ENCODE measurements at places on chromosomes 11 and 22.

- no peak for DNase-seq
Measured at GRCh38 chr11:12762696-12763324, 88.6 kb downstream of the TEAD1 start.

DNA sequence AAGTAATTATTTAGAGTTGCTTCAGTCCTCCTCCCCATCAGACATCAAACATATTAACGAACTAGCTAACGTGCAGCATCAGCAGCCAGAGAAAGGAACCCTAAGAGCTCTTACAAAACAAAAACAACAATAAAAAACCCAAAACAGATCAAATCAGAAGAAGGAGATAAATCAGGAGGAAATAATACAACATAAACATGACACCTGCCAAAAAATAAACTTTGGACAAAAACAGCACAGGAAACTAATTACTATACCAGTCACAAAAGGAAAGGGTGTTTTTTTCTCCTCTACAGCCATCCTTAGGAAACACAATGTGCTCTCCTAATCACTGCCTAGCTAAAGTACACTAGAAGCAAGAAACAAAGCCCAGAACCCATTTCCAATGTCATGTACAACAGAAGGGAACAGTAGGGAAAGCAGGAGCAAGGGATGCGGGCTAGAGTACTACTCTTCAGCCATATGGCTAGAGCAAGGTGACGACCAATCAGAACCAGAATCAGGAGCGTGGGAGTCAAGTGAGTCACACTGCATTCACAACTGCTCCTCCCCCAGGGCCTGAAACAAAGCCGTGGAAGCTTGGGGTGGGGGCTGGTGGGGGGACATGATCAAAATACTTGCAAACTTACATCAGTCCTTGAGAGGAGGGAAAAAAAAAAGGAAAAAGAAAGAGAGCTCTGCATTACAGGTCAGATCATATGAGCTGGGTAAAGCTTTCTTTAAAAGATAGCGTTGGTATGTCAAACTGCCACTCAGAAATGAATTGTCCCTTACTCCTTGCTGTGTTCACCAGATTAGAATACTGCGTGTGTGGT, 60.4 kb downstream of the LARGE2 start:
- DNase-seq, result peak; percentile 24

GRCh38 chr11:26649884-26650283, 72.0 kb downstream of the SLC5A12 start:
- no peak for DNase-seq

DNA sequence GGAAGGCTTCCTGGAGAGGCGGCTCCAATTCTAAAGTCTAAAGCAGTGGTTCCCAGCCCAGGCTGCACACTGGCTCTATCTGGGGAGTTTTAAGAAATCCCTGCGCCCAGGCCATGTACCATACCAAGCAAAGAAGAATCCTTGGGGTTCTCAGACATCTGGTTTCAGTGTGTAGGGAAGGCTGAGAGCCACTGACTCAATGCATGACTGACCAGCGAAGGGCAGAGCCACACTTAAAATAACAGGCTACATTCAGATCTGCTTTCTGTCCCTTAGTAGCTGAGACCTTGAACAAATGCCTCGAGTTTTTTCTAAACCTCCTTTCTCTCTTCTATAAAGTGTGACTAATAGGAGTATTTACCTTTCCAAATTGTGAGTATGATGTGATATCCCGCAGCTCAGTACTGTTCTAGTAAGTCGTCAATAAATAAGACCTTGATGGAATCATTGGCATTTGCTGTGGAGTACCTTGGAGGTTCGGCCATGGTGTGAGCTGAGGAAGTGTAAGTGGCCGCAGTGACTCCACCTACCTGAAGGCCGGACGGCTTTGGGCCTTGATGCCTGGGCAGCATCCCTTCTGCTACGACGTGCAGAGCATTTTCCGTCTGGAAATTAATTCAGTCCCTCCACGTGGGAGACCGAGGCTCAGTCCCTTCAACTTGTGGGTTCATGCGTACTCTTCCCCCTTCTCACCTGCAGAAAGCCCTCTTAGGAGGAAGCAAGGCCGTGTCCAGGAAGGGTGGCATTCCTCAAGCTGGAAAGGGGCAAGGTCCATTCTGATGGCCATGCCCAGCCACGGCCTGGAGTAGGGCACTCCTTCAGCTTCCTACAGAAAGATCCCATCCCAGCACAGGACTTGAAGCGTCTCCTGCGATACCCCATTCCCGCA, 25.1 kb downstream of the GLB1L2 start:
- DNase-seq, result no peak

DNA sequence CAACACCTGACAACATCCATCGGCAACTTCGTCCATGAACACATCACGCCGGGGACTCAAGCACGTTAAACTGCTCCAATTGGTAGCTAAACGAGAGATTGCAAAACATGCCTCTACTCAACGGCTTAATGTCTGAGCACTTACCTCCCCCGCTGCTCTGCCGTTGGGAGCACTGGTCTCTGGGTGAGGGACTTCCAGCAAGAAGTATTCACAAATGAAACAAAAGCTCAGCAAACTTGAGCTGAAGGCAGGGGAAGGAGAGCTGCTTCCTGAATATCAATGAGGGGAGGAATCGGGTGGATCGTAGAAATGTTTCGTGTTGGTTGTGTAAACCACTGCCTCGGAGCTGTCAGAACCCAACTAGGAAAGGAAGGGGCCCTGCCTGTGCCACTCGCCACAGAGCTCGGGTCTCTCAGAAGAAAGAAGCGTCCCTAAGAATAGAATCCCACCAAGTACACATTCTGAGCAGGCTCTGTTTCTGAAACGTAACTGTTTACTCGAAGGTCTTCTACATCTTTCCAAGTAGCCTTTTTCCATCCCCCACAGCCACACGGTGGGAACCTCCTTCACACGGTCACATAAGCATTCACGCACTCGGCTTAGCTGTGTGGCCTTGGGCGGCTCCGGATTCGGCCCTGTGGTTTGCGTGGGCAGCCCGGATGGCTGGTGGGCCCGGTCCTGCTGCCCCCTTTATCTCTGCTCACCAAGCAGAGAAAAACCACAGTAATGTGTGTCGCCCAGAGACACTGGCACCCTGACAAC, at the start of gene MLC1:
MLC1 (minus strand) TSS at position 216 of the 762 bp plus-strand sequence. CDS start 524 bp downstream, outside the sequence.
- peak; percentile 73 for DNase-seq

GRCh38 chr11:60193687-60194433, 11.0 kb upstream of the MS4A6A start:
- no peak for DNase-seq

GRCh38 chr11:75930534-75930933, 115.5 kb downstream of the UVRAG start:
- DNase-seq, result no peak

DNA sequence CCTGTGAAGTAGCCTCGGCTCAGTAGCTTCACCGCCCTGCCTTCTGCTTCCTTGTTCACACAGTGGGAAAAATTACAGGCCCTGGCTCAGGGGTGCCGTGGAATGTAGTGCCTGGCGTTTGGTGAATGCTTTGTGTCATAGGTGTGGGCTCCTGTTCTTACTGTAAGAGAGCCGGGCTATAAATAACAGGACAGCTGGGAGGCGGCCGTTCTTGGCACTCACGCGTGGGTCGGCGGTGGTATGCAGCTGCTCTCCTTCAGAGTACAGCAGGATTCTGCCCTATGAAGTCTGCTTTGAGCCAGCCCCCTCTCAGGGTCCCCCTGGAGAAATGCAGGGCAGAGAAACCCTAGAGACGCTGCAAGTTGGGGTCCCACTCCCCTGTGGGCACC, 84.2 kb downstream of the CTTN start:
- DNase-seq, result no peak

- DNase-seq, result no peak
Measured at GRCh38 chr11:7281079-7281478, 29.4 kb downstream of the SYT9 start.

- no peak for DNase-seq
Measured at GRCh38 chr11:57932105-57932504, 91.6 kb upstream of the OR9Q1 start.

DNA sequence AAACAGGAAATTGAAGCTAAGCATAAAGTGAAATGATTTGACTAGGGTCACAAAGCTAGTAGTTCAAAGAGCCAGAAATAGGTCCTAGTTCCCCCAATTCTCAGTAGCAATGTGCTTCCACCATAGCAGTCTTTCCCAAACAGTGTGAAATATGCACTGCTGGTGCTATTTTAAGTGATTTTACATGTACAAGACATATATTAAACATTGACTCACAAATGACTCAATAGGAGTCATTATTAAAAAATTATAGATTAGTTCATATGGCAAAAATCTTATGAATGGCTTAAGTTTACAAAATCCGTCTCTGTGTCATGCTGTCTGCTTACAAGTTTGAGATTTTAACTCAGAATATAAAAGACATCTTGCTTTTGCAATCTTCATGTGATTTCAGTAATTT, 21.4 kb downstream of the KIF18A start:
- DNase-seq, result no peak

Measured in anterior cingulate cortex (tissue), 58 donors.